Thymus (tissue), 14 donors: ENCODE measurements at places on chromosomes 13 and 19. TPM values are rescaled to one million over a fixed set of nuclear protein-coding genes. Genes with fewer than 3 reads are reported as not detected.

STOML3 gene
- 0.05 TPM for total RNA-seq

NCR1 gene
- total RNA-seq, result 0.52 TPM

SPC24 gene
- total RNA-seq, result 46.1 TPM

DNA sequence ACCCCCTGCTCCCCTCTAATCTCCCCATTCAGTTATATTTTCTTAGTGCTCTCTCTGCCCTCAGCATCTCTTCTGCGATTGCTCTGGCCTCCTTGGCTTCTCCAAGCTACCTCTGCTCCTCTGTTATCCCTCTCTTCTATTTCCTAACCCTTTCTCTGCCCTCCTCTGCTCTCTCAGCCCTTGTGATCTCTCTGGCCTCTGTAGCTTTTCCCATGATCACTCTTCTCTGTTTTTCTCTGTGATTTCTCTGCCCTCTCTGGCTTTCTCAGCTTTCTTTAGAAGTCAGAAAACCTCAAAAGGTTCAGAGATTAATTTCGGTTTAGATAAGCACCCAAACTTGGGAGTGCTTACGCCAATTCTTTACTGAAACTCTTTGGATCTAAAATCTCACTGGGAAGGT is 795.0 kb downstream of the DIAPH3 start:
- no peak for DNase-seq

DNA sequence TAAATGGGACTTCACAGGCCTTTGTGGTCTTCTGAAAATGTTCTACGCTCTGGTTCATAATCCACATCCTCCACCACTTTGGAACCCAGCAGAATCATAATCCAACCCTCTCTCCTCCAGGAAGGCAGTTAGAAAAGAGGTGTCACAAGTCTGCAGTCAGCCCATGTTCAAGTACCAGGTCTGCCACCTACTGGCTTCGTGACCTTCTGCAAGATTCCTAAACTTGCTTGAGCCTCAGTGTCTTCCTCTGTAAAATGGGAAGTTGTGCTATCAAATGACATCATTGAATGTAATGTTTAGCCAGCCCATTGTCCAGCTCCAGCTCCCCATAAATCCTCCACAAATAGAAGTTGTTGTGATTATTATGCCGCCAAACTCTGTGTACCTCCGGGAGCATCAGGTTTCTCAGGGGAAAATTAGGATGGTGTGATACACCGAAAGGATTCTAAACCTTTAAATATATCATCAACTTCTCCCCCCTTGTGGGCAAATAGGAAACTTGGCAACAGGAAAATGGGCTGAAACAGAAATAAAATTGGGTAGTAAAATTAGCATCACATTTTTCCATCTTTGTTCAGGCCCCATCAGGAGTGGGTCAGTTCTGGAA is 109.7 kb downstream of the NUFIP1 start:
- no peak for DNase-seq
